ENCODE measurements at places on chromosomes 6 and 20. TPM values are rescaled to one million over a fixed set of nuclear protein-coding genes. Genes with fewer than 3 reads are reported as not detected.

DNA sequence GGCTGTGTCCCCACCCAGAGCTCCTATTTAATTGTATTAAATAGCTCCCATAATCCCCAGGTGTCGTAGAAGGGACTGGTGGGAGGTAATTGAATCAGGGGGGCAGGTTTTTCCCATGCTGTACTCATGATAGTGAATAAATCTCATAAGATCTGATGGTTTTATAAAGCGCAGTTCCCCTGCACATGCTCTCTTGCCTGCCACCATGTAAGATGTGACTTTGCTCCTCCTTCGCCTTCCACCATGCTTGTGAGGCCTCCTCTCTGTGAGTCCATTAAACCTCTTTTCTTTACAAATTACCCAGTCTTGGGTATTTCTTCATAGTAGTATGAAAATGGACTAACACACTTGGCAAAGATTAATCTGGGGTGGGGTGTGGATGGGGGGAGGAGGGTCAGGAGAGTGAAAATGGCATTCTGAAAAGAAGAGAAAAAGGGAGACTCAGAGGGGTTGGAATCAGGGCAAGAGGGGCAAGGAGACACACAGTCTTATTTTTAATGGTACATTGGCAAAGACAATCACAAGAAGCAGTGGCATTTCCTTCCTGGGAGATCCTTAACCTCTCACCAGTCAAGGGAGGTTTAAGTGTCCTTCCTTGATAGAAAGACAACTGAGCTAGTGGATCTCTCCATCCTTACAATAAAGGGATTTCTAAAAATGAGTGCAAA lies 37.5 kb upstream of the NOX3 start:
- no peak for DNase-seq
- no peaks in the 10 kb centered on the region for H3K36me3 ChIP-seq
- H3K27ac ChIP-seq, result no peak overlapping the region

DNA sequence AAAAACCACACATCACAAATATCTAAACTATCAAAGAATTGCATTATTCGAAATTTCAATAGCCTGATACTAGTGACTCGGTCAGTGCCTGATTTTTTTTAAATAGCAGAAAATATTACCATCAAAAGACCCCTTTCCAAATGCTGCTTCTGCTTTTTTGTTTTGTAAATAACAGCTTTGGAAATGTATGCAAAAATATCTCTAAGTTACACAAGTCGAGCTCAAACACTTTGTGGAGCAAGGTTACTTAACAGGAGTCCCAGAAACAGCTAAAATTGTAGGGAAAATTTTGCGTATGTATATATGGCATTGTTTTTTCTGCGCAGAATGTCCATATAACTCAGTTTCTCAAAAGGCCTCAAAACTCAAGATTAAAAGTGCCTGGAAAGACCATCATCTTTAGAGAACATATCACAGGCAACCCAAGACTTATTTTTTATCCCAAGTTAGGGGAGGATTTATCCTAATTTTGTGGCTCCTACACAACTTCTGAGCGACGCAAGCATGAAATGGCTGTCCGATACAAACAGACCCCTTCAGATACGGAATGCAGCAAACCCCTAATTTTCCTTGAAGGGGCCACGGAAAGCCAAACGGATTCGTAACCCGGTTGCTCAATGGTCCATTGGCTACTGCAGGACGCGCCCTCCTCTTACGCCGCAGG lies 1.3 kb downstream of the CEP85L start:
- peak overlapping the region; percentile 67 for H3K4me3 ChIP-seq
- DNase-seq, result peak; percentile 28
- H3K27me3 ChIP-seq, result peaks cover 27% of the 10 kb centered on the region
- H3K36me3 ChIP-seq, result no peaks in the 10 kb centered on the region
- H3K27ac ChIP-seq, result peak overlapping the region; percentile 80
- peaks cover 5% of the 10 kb centered on the region for H3K4me1 ChIP-seq

GRCh38 chr6:50288881-50289280 lies 239.2 kb upstream of the DEFB112 start:
- DNase-seq, result no peak
- no peak overlapping the region for H3K27ac ChIP-seq
- no peaks in the 10 kb centered on the region for H3K4me1 ChIP-seq
- H3K27me3 ChIP-seq, result no peaks in the 10 kb centered on the region

DNA sequence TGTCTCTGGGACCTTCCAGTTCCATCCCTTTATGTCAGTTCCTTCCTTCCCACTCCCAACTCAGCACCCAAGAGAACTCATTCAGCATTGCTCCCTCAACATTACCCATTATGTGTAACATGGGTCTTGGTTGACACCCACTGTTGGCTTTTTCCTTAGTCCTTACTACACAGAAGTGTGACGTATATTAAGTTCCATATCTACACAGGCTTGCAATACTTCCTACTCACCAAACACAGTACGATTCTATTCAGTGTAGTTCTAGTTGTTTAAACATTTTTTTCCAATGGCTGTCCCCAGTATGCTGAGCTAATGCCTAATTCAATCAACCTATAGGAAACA lies 37.7 kb downstream of the ARHGAP18 start:
- H3K4me1 ChIP-seq, result peaks cover 10% of the 10 kb centered on the region
- H3K27me3 ChIP-seq, result no peaks in the 10 kb centered on the region
- DNase-seq, result no peak
- peaks cover 2% of the 10 kb centered on the region for H3K36me3 ChIP-seq

GRCh38 chr6:104789770-104790190 lies 69.9 kb downstream of the HACE1 start:
- H3K27ac ChIP-seq, result no peak overlapping the region
- DNase-seq, result peak; percentile 22
- H3K4me3 ChIP-seq, result no peak overlapping the region
- H3K36me3 ChIP-seq, result peaks cover 3% of the 10 kb centered on the region

- H3K4me1 ChIP-seq, result no peaks in the 10 kb centered on the region
- H3K4me3 ChIP-seq, result no peak overlapping the region
- DNase-seq, result no peak
- no peaks in the 10 kb centered on the region for H3K36me3 ChIP-seq
- H3K27ac ChIP-seq, result no peak overlapping the region
These were observed 20.7 kb upstream of the ADGB start for GRCh38 chr6:146578054-146578453.

DNA sequence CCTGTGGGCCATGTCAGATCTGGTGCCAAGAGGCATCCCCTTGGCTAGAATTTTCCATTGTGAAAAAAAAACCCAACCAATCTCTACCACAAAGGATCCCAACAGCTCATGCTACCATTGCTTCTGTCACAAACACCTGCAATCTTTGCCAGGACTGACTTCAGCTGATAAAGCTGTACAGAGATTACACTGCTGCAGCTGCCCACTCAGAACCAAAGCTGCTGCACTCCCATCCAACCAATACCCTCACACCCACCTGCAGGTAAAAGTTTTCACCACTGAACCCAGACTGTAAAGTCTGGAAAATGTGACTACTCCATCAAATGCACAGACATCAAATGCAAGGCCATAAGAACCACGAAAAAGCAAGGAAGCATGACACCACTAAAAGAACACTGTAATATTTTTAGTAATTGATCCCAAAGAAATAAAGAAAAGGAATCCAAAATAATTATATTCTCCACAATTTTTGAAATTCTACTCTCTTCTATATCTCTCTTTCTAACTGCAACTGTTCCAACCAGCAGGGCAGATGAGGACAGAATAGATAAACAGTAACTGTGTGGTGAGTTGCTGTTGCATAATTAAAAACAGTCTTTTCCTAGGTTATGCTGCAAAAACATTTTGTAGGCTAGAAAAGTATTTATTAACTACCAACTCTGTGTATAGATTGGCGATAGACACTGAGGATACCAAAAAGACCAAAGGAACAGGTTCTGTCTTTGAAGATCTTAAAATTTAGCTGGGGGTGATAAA lies 128.0 kb upstream of the MCHR2 start:
- no peaks in the 10 kb centered on the region for H3K4me1 ChIP-seq
- H3K27ac ChIP-seq, result no peak overlapping the region
- no peak for DNase-seq
- H3K27me3 ChIP-seq, result no peaks in the 10 kb centered on the region
- H3K4me3 ChIP-seq, result no peak overlapping the region

DNA sequence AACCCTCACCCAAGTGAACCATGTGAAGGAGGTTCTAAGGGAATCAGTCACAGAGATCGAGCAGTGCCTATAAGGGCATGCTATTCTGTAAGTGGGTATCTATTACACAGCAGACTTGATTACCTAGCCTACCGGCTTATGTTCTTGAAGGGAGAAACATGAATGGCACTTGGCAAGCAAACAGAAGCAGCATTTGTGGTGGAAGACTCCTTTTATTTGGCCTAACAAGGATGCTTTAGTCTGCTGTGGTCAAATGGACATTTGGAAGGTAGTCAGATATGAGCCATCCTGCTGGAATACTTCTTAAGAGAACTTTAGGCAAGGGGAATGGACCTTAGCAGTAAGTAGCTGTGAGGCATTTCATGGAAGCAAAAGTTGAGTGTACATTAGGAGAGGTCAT lies 126.3 kb downstream of the COL12A1 start:
- H3K27ac ChIP-seq, result no peak overlapping the region
- no peak for DNase-seq
- H3K4me1 ChIP-seq, result peaks cover 4% of the 10 kb centered on the region
- no peak overlapping the region for H3K4me3 ChIP-seq
- H3K36me3 ChIP-seq, result no peaks in the 10 kb centered on the region
- no peaks in the 10 kb centered on the region for H3K27me3 ChIP-seq

GRCh38 chr6:99495466-99495865 lies 19.8 kb downstream of the USP45 start:
- H3K27me3 ChIP-seq, result no peaks in the 10 kb centered on the region
- H3K27ac ChIP-seq, result no peak overlapping the region
- no peak overlapping the region for H3K4me3 ChIP-seq
- H3K4me1 ChIP-seq, result peaks cover 4% of the 10 kb centered on the region

DNA sequence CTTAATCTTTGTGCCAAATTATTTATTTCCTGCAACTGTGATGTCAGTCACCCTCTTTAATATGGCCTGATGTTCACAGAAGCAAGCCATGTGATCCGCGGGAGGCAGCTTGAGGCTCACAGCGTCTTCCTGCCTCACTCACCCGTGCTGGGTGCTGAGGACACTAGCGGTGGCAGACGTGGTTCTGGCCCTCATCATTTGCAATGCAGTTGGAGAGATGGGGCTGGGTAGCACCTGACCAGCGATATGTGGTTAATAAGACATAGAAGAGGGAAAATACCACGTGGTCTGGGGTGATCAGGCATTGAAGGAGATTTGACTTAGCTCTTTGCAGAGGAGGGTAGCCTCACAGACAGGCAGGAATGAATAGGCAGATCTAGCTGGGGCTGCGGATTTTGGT lies 264.7 kb downstream of the TMEM242 start:
- no peak overlapping the region for H3K27ac ChIP-seq
- no peak overlapping the region for H3K4me3 ChIP-seq
- no peak for DNase-seq

DNA sequence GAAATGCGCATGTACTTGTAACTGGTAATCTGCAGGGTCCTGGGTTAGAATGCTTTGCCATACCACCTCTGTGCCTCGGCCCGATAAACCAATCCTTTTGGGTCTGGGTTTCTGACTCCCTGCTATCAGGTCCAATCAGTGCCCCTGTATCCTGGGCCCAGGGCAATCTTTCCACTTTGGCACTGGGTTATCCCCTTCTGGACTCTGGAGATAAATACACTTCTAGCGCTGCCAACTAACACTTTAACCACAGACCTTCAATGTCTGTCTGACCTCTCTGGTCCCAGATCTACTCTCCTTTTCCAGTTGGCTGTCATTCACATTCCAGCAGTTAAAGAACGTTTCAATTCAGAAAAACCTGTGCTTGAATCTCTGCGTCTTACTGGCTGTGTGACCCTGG lies 55.3 kb downstream of the DNAAF9 start:
- peaks cover 4% of the 10 kb centered on the region for H3K4me1 ChIP-seq
- no peak overlapping the region for H3K4me3 ChIP-seq
- H3K27me3 ChIP-seq, result no peaks in the 10 kb centered on the region
- peaks cover 18% of the 10 kb centered on the region for H3K36me3 ChIP-seq
- DNase-seq, result no peak

DNA sequence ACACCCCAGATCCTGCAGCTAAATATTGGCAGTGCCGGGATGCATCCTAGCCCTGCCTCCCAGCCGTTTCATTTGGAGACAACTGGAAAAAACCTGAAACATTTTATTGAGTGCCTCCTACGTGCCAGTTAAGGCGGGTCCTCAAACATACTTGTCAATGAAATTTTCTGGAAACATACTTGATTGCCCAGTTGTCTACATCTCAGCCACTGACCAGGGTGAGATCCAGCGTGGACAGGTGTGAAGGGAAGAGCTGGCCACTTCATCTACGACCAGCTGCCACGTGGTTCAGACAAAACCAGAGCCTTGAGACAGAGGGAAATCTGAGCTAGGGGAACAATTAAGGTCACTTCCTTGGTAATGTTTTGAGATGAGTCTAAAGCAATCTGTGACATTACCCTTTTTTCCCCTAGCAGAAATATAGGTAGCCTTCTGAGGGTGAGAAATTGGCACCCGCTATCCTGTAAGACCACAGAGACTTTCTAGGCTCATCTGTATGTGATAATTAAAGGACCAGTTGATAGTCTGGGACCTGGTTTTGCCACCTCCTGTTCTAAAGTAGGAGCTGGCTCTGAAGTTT lies 116.3 kb upstream of the MTHFD1L start:
- no peaks in the 10 kb centered on the region for H3K36me3 ChIP-seq
- no peaks in the 10 kb centered on the region for H3K27me3 ChIP-seq
- H3K4me3 ChIP-seq, result no peak overlapping the region
- no peak overlapping the region for H3K27ac ChIP-seq
- no peak for DNase-seq

DNA sequence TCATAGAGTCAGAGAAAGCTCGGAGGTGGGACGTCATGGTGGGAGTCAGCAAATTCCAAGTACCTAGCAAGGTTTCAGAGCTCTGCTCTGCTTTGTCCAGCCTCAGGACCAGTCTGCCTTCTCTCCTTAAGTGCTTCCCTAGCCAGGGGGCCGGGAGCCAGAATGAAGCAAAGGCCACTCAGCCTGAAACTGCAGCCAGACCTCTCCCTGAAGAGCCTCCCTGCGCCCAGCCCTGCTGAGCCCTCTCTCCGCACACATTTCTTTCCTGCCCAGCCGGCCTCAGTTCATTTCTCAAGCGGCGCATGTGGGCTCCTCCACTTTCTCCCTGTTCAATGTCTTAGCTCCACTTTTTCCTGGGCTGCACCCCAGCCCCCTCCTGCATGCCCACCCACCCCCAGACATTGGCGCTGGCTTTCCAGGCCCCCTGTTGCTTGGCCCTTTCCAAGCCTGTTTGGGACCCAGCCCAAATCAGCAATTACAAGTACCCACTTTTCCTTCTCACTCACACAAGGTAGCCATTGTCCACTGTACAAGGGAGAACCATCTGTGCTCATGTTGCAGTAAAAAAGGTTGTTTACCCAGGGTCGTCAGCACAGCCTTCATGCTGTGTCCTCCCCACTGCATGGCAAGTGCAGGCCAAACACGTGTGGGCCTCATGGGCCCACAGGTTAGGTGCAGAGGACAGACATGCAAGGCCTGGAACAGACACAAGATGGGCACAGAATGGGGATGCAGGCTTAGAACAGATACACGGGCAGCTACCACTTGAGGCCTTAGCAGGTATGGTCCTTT lies 147.1 kb downstream of the MRPL14 start:
- no peak overlapping the region for H3K27ac ChIP-seq
- H3K27me3 ChIP-seq, result no peaks in the 10 kb centered on the region
- no peak for DNase-seq

GRCh38 chr6:27890445-27891319 lies 21.5 kb downstream of the OR2B2 start:
- H3K4me1 ChIP-seq, result peaks cover 16% of the 10 kb centered on the region
- peak overlapping the region; percentile 75 for H3K27ac ChIP-seq
- no peaks in the 10 kb centered on the region for H3K27me3 ChIP-seq
- peak; percentile 96 for DNase-seq

Gene SRPK1
- 50.9 TPM for polyA plus RNA-seq

Gene MACROD2
- polyA plus RNA-seq, result 5.4 TPM

Gene SLC17A1
- 0.09 TPM for polyA plus RNA-seq

Gene CLVS2
- polyA plus RNA-seq, result 0.70 TPM

Gene MYL9
- polyA plus RNA-seq, result 537 TPM

Gene TSBP1
- polyA plus RNA-seq, result not detected

Gene RTN4IP1
- polyA plus RNA-seq, result 6.8 TPM

Measured in large intestine (tissue), 12 donors.